ENCODE measurements at places on chromosomes 5 and 9.

DNA sequence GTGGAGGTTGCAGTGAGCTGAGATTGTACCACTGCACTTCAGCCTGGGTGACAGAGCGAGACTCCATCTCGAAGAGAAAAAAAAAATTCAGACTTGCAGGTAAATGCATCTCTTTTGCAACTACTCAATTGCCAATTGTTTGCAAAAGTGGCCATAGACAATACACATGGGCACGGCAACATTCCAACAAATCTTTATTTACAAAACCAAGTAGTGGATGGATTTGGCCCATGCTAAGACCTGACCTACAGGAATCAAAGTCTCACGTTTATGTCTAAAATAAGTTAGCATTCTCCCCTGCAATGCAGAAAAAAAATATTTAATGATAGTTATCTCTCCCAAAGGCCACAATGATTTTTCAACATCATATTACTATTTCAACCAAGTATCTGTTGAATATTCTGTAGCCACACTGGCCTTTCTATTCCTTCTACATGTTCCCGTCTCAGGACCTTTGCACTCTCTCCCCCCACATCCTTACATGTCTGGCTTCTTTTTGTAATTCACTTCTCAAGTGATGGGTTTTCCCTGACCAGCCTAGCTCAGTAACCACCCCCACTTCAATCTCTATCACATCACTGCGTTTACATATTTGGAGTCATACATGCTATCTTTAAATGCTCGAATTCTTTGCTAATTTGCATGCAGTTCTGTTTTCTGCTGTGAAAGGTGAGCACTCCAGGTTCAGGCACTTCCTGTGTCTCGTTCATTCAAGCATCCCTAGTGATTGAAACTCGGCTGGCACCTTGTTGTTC is 54.2 kb downstream of the FNBP1 start:
- no peak for DNase-seq

DNA sequence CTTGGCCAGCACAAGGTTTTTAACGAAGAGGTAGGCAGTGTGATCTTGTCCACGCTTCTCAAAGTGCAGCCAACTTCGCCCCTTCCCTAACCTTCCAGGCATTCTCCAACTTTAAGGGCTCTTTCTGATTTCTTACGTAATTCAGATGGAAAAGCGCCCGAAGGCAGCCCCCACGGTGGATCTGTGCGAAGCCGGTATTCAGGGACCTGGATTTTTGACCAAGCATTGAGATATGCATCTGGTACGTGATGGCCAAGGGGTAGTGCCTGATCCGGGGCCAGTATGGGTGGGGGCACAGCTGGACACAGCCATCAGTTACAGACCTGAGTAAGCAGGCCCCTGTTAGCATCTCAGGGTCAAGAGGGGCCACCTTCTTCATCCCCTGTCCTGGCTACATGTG is 80.0 kb downstream of the AMBP start:
- no peak for DNase-seq

GRCh38 chr5:119966028-119966427 is 336.7 kb downstream of the FAM170A start:
- DNase-seq = no peak

- no peak for DNase-seq
These were observed 188.7 kb downstream of the EBF1 start for GRCh38 chr5:158910782-158911692.

DNA sequence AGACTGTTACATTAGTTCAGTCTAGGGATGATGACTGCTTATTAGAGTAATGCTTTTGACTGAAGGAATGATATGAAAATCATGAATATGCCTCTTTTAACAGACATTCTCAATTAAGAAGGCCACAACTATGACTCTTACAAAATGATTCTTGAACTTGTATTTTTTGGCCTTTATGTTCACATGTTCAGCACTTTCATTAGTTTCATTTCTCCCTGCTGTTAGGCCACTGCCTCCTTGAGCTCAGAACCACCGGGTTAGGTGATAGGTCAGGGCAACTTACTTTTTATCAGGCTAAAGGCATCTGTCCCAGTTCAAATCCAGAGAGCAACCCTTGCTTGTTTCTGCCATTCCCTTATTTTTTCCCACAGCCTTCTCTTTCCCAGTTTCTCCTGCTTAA is 235.2 kb upstream of the ELL2 start:
- DNase-seq = no peak

DNA sequence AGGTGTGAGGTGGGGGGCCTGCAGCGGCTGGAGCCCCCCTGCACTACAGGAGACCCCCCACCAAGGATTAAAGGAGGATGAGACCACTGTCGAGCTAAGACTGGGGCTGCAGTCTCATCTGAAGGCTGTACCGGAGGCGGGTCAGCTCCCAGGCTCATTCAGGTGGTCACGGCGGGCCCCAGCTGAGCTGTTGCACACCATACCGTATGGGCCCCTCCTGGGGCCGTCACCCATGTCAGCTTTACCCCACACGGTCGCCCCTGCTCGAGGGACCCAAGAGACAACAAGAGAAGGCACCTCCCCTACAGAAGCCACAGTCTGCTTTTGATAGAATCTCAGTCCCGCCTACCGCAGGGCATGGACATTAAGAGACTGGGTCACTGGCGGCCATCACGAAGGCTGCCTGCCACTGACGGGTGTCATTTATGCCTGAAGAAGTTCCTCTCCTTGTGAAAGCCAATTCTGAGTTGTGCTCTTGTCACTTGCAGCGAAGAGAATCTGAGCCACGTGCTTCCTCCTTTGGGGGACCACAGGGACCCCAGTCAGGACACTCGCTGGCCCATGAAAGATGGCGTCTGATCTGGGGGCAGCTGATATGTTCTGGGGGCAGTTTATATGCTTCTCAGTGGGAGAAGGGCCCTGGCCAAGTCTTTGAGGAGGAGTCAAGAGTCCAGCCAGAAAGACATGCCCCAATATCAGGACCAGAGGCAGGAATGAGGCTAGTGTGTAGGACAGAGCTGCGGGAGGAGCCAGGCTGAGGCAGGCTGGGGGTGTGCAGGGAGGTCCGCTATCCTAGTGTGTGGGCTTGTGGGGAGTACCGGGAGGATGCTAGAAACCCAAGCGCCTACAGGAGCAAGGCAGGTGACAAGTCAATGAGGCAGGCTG is 102.4 kb downstream of the ZNF354C start:
- no peak for DNase-seq

DNA sequence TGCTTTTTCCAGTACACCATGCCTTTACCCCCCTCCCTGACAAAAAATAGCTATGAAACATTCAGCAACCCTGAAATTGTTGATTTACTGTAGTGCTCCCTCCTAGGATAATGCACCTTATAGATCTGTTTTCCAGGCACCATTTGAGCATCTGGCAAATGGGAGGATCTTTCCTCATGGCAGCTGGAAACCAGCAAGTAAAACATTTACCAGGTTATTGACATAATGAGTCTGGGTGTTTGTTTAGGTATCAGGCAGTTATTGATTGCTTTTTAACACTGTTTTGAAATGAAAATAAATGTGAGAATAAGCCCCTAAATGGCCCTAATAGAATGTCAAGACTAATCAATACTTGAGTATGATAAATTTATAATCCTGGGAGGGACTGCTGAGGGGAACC is 57.3 kb upstream of the KLF4 start:
- no peak for DNase-seq

DNA sequence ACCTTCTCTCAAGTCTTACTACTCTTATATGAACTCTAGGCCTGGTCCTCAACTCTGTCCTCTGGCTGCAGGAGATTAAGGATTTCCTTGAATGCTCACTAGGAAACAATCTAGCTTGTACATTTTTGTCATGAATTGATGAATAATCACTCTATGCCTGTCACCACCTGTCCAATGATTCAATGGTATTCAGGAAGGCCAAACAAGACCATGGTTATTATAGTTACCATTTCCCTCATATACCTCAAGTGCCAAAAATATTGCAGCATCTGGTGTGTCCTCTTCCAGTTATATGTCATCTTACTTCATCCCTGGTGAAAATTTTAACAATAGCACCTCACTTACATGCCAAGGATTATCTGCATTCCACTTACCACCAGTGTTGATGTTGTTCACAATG is 179.0 kb upstream of the MOCS2 start:
- no peak for DNase-seq
